Urothelium cell line (cell line): ENCODE measurements at places on chromosomes 6 and 20.

DNA sequence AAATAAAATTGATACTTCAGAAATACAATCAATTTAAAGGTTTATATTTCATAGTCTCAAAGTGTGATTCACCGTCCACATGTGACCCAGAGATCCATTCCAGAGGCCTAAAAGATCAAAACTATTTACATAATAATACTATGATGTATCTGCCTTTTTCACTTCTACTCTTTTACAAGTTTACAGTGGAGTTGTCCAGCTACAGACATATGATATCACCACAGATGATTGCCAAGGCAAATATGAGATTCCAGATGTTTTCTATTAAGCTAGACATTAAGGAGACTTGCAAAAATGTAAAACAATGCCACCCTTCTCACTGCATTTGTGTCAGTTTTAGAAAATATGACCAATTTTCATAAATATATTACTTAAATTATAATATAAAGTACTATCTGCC, 443.7 kb downstream of the GJA1 start:
- no peak for DNase-seq

DNA sequence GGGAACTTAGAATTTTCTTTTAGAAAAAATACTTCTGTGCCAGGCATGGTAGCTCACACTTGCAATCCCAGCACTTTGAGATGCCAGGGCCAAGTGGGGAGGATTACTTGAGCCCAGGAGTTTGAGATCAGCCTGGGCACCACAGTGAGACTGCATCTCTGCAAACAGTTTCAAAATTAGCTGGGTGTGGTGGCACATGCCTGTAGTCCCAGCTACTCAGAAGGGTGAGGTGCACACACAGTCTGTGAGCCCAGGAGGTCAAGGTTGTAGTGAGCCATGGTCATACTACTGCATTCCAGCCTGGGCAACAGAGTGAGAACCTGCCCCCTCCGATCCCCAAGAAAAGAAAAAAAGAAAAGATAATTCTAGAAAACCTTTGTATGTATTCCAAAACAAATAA, 346.0 kb upstream of the KCNQ5 start:
- DNase-seq, result no peak

DNA sequence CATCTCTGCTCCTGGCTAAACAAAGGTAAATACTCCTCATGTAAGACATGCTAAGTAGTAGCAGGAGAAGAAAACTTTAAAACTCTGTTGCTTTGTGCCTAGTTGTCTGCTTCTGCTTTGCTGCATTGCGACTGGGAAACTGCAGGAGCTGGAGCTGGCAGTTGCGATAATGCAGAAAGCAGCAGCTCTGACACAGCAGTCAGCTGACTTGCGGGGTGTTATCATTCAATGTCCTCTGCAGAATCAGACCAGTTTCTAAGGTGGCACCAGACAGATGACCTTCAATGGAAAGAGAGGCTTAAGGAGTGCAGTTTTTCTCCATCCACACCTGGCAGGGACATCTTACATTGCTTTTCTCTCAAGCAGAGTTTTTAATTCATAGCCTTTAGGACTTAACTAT, 69.9 kb upstream of the SOX4 start:
- DNase-seq, result no peak

GRCh38 chr6:103280417-103280816, 1579.3 kb downstream of the HACE1 start:
- no peak for DNase-seq

GRCh38 chr6:104638841-104639290, 220.9 kb downstream of the HACE1 start:
- DNase-seq, result no peak

GRCh38 chr6:168647271-168647670, 206.3 kb downstream of the SMOC2 start:
- DNase-seq, result no peak

DNA sequence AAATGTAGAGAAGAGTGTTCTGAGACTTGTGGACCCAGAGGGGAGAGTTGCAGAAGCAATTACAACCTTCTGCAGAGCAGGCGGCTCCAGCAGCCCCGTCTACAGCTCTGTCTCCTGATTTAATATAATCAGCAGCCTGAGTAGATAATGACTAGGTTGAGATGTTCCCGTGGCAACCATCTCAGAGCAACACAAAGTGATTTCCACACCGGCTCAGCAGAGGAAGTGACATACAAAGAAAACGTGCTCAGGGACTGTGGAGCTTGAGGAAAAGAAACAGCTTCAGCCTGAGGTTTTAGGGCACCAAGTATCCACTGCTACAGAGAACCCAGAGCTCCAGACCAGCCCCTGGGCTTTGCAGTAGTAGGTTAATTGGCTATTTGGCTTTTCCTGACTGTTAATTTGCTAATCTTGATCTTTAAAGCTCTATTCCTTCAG, 136.4 kb downstream of the MTFR2 start:
- no peak for DNase-seq
